ENCODE measurements at places on chromosomes 5 and 9.

DNA sequence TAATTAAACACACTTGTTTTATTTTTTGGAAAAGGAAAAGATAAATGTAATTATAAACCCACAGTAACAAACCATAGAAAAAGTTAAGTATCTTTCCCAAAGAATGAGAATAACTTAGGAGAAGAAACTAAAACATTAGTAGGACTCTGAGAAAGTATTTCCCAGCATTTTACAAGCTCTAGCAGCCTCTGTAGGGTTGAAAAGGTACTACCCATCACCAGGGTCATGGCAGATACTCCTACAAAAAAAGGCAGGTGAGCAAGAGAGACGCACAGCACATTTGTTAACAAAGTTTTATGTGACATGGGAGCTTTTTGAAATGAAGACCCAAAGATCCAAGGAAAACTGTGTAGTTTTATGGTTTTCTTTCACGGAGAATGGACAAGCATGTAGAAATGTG is 77.7 kb upstream of the FAM169A start:
- no peak for DNase-seq

DNA sequence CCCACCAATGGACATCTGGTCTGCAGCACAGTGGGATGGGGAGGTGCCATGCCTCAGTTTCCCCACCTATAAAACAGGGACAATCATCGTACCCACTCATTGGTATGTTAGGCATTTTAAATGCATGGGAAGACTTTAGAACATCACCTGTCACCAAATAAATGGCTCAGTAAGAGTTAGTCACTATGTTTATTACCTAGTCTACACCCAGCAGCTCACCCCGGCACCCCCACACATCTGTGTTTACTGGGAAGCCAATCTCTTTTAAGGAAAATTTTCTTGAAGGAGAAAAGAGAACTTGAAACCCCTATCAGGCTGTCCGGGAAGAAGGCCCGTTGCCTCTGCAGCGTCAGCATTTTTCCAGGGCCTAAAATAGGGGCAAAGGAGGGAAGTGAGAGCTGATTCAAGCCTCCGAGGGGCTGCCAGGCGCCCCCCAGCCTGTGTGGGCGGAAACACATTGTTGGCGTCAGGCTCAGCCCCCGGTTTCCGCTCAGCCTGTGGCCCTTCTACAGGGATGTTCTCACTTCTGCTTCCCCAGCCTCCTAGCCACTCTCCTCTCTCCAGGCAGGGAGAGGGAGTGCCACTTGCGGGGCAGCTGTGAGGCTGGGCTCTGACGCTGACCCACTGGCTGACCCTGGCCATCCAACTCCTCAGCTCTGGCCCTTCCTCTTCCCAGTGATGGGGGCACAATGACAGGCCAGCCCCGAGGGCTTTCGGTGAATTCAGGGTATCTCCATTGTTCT is 4.6 kb downstream of the CSF1R start:
- DNase-seq, result peak; percentile 37

- no peak for DNase-seq
These were observed 196.0 kb downstream of the MED10 start for GRCh38 chr5:6182271-6182815.

DNA sequence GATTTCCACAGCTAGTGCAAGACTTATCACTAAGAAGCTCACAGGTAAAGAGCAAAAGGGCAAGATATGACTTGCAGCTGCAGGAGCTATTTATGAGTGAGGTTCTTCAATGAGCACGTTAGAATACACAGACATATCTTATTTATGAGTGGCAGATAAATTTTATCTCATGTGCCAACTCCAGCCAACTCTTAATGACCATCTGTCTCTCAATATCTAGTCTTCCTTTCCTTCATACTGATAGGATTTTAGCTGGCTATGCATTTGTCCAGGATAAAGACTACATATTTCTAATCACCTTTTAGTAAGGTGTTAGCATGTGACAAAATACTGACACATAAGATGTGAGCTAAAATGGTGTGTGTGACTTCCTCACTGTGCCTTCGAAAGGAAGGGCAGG is 304.5 kb downstream of the TRPM3 start:
- DNase-seq, result no peak

DNA sequence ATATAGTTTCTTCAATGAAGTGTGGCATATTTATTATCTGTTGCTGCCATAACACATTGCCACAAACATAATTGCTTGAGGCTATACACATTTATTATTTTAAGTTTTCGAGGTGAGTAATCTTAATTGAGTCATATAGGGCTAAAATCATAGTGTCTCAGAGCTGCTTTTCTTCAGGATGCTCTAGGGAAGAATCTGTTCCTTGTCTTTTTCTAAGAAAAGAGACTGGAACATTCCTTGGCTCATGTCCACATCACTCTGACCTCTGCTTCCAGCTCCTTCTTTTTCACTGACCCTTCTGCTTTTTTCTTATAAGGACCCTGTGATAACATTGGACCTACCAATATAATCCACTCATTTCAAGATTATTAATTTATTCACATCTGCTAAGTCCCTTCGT is 632.4 kb upstream of the TYRP1 start:
- no peak for DNase-seq

- no peak for DNase-seq
These were observed 4.4 kb upstream of the TENT4A start for GRCh38 chr5:6708814-6709213.

GRCh38 chr5:126107381-126107780 is 315.8 kb upstream of the GRAMD2B start:
- DNase-seq, result no peak

DNA sequence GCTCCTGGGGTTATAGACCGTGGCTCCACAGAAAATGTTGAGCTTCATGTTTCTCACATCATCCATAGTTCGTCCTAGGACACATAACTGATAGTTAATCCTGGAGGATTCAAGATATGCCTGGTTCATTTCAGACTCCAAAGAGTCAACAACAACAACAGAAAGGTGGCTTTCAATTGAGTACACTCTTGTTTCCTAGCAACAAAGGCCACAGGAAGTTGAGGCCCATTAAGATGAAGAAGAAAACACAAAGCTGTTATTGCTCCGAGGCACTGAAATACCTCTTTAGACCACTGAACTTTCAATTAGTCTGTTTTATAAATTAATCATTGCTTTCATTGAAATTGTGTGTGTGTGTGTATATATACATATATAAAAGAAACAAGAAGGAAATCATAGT is 154.5 kb downstream of the YIPF5 start:
- DNase-seq, result no peak

- DNase-seq, result no peak
These were observed 27.2 kb downstream of the NDUFAF2 start for GRCh38 chr5:60972231-60972630.
